ENCODE measurements at places on chromosomes 13 and 19.

DNA sequence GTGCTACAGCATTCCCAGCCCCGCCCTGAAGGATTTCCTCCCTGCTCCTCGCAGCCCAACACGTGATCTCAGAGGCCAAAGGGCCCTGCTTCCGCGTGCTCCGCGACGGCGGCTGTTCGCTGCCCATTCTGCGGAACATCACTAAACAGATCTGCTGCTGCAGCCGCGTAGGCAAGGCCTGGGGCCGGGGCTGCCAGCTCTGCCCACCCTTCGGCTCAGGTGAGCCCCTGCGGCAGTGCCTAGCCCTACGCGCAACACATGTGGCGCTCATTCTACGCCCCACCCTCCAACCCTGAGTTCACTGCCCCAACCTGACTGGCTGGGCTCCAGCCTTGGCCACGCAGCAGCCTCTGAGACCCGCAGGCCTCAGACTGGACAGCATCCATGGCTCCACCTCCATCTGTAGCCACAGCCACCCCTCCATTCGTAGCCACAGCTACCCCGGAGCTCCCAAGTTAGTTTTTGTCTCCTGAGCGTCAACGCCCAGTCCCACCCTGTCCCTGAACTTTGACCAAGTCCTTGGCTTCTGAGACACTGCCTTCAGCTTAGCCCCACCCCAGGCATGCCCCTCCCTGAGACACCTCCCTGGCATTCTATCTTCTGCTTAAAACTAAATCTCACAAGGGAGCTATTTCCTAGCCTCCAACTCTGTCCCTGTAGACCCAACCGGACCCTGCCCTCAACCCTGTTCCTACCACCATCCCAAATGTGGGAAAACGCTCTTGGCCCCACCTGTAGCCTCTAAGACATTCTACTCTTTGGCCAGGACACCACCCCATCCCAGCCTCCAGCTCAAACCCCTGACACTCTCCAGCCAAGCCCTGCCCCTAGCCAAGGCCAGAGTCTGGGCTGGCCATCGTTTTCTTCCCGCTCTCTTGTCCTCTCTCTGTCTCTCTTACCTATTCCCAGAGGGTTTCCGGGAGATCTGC, 6.4 kb downstream of the LTBP4 start:
- no peak for DNase-seq

DNA sequence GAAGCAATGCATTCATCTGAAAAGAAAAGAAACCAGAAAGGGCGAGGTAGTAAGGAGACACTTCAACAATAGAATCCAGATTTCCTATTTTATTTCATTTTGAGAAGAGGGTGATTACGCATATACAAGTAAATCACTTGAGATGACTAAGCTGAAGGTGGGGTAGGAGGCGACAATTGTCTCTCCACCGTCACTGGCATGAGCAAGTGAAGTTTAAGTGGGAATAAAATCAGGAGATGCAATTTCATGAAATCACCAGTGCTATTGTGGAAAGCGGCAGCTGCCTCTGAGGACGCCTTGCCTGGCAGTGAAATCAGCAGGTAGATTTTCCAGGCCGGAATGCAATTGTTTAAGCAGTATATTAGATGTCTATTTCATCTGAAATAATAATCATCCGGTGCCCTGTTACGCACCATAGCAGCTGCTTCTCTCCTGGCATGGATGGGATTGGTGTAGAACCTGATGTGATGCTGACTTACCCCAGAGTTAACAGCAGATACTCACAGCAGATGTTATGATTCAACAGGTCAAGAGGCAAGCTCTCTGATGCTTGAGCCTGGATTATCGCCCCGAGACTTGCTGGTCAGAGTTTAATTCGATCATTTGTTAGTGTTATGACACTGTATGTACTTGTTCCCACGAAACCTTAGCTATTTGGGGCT, 64.3 kb downstream of the RASL11A start:
- no peak for DNase-seq

GRCh38 chr19:35693835-35694599, 10.3 kb upstream of the ZBTB32 start:
- peak; percentile 78 for DNase-seq

DNA sequence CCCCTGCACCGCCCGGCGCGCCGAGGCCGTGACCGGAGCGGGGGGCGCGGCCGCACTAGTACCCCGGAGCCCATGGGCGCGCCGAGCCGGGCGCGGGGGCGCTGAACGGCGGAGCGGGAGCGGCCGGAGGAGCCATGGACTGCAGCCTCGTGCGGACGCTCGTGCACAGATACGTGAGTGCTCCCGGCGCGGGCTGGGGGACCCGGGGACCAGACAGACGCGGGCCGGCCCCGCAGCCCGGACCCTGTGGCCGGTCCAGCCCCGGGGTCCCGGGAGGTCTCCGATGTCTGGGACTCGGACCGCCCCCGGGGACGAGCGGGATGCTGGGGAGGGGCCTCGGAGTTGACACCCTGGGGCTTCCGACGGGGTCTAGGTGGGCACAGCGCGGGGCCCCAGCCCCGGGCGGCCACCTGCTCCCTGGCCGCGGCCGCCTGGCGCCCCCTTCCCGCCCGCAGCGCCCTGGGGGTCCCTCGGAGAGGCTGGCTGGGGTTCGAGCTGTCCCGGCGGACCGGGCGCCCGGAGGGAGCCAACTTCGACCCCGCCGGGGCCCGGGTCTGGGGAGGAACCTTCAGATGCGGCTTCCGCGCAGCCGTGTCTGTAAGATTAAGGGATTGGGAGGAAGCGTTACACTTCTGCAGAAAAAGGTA, 568 bp downstream of the ATP11A start:
- DNase-seq, result no peak

DNA sequence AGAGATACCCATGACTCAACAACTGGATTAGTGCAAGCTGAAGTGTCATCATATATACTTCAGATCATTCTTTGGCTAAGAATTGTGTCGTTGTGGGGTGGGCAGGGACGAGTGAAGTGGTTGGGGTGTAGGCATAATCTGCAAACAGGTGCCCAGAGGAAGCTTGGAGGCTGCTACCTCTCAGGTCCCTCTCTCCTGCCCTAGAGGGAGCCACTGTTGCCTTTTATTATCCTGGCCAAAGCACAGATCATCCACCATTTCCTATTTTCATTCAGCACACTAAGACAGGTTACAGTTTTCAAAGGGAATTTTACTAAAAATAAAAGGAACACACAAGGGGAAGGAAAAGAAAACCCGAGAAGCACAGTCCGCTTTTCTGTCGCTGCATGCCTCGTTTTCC, 126.6 kb downstream of the HS6ST3 start:
- DNase-seq, result no peak

DNA sequence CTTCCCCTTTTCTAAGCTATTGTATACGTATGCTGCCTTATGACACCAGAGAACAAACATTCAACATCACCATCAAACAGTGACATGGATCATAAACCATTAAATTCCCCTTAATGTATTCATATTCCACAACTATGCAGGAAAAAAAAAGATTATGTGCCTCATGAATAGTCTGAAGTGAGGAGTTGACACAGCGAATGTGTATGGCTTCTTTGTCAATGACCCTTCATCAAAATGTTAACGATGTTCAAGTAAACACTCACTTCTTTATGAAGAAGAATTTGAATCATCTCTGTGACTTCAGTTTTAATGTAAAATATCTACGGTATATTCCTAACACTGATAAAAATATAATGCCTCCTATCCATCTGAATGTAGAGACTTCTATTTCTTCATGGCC, 44.6 kb downstream of the SMAD9 start:
- no peak for DNase-seq

GRCh38 chr19:51514866-51515481, 13.4 kb upstream of the SIGLEC12 start:
- DNase-seq, result no peak

DNA sequence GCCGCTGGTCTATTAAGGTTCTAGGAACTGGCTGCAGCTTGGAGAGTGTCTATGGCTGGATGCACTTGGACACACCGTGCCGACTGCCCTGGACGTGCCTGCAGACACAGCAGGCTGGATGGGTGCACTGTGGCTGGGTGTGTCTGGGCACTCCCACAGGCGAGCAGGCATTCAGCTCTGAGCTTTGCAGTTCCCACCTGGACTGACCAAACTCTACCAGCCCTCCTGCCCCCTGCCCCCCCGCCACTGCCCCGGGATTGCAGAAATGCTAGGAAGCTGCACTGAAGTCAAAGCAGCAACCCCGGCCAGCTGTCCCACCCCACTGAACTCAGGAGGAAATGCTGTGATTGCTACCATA, 7.0 kb upstream of the LRP3 start:
- DNase-seq, result no peak

- no peak for DNase-seq
These were observed 2.5 kb downstream of the NFIC start for GRCh38 chr19:3368848-3369336.

DNA sequence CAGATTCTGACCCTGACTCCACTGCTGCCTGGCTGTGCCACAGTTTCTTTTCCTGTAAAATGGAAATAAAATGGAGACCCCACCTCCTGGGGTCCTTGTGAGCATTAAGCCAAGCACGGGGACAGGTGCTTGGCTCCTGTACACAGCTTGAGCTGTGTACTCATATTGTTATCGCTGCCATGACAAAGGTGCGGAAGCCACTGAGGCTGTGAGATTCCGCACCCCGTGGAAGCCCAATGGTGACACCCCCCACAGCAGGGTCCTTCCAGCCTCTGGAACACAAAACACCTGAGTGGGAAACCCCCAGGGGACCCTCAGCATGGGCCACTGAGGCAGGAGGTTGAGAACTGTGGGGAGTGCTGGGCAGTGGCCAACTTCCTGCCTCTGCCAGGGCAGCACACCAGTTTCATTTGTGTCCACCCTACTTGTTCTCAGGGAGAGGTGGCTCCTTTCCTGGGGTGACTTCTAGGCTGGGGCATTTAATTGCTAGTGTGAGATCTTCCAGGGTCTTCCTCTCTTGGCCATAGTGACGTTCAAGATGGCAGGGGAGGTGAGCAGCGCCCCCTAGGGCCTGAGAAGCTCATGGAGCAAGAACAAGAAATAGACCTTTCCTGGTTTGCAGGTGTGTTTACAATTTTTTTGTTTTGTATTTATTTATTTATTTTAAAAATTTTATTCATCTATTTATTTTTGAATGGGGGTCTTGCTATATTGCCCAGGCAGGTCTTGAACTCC, 5.4 kb upstream of the JSRP1 start:
- DNase-seq, result no peak

GRCh38 chr19:54017261-54017660, 25.8 kb downstream of the CACNG6 start:
- DNase-seq, result no peak

- no peak for DNase-seq
These were observed 1.6 kb upstream of the ANGPTL6 start for GRCh38 chr19:10104130-10104513.

DNA sequence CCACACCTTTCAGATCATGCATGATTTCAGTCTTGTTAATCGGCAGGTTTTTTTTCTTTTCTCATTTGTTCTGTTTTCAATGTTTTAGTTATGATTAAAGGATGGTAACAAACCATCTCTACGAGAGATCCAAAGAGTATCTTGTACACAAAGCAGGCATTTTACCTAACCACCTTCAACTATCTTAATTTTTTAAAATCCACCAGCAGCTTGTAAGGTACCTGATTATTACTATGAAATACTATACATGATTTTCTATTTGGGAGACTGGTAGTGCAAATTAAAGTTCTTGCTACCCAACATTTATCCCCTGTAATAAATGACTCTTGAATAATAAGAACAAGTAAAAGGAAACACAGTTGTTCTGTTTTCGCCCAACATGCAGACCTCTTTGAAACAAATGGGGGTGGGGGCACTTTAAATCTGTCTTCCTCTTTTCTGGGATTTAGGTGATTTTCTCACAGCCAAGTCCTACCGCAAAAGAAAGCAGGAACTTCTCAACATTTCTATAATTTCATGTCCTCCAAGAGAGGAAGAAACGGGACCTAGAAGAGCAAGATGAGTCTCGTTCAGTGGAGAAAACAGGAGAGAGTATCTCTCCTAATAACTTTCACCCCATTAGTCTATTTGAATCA, 3.6 kb downstream of the POU4F1 start:
- DNase-seq, result no peak

- no peak for DNase-seq
These were observed 518.0 kb upstream of the SGCG start for GRCh38 chr13:22662771-22663170.

GRCh38 chr19:2703691-2704216, 1.3 kb upstream of the GNG7 start:
- no peak for DNase-seq

- peak; percentile 14 for DNase-seq
These were observed 547.0 kb upstream of the SLITRK5 start for GRCh38 chr13:87123987-87124784.

DNA sequence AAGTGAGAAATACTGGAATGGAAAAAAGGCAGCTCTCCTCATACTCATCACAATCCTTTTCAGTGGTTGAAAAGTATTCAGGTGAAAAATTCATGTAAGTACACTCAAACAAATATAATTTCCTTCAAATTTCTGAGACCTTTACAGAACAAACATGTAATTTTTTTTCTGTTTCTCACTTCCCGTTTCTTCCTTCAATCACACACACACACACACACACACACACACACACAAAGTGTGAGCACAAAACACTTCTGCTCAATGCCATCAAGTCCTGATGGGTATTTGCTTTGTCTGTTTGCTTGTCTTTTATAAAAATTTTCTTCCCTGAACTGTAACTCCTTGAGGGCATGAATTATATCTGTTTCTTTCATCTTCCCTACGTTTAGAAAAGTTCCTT, 110.6 kb downstream of the LIG4 start:
- no peak for DNase-seq

DNA sequence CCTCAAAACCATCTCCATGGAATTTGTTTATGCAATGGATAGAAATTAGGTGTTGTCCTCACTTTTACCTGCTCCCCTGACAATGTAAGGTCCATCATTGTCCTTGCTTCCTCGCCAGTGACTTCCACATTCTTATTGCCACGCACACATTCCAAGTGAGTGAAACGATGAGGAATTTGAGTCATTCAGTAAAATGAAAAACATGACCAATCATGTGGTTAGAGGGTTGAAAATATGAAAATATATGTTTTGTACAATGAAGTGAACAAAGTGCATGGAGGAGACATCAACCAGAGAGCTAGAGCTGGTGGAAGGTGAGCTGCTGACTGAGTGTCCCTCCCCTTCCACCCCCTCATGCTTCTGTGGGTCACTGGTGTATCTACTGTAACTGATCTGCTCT, 91.7 kb downstream of the ATP8A2 start:
- DNase-seq, result no peak

DNA sequence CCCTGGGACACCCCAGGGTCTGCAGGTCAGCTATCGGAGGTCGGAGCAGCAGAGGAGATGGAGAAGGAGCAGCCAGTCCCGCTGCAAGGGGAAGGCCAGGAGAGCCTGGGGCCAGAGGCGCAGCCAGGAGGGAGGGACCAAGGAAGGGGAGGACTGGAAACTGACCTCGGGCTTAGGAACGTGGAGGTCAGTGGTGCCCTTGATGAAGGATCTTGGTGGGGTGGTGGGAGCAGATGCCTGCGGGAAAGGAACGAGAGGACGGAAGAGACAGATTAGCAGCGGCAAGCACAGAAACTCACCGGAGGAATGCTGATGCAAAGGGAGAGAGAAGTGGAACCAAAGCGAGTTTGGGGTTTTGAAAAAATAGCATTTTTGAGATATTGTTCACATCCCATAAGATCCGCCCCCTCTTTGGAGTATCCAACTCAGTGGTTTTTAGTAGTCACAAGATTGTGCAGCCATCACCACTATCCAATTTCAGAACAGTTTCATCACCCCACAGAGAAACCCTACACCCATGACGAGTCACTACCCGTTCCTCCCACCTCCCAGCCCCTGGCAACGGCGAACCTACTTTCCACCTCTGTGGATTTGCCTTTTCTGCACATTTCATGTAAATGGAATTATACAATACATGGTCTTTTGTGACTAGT, 22.1 kb downstream of the PLEKHF1 start:
- no peak for DNase-seq

GRCh38 chr19:57803594-57804325, 11.0 kb downstream of the ZNF552 start:
- no peak for DNase-seq

- DNase-seq, result no peak
These were observed 86.7 kb downstream of the ZNF100 start for GRCh38 chr19:21680671-21681070.

Data from NCI-H510A (cell line).